MM.1S (cell line): ENCODE measurements at places on chromosomes 16 and 17.

GRCh38 chr17:9941305-9941704 lies 36.2 kb upstream of the RCVRN start:
- no peak for DNase-seq

GRCh38 chr16:146646-147045 lies 5.8 kb upstream of the HBZ start:
- no peak for DNase-seq

- DNase-seq = no peak
Measured at GRCh38 chr17:10088444-10088843, 110.0 kb downstream of the GAS7 start.

DNA sequence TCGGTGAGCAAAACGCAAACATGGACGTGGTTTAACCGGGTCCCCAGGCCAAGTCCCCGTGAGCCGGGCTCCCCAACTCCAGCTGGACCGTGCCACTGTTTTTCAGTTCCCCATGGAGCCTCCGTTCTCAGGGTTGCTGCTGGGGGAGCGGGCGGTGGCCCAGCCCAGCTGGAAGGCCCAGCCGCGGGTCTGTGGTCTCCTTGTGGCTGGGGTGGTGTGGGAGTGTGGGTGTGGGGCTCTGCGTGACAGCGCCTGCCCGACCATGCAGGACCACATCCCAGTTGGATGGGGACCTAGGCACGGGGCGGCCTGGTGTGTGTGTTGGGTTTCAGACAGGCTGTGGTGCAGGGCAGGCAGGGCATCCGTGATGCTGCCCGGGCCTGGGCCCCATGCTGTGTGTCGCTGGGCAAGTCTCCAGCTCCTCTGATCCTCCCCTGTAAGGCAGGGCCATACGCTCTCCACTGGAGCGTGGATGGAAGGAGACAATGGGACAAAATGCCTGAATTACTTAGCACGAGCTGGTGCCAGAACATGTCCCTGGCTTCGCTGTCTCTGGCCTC lies 40.3 kb downstream of the COX4I1 start:
- no peak for DNase-seq

DNA sequence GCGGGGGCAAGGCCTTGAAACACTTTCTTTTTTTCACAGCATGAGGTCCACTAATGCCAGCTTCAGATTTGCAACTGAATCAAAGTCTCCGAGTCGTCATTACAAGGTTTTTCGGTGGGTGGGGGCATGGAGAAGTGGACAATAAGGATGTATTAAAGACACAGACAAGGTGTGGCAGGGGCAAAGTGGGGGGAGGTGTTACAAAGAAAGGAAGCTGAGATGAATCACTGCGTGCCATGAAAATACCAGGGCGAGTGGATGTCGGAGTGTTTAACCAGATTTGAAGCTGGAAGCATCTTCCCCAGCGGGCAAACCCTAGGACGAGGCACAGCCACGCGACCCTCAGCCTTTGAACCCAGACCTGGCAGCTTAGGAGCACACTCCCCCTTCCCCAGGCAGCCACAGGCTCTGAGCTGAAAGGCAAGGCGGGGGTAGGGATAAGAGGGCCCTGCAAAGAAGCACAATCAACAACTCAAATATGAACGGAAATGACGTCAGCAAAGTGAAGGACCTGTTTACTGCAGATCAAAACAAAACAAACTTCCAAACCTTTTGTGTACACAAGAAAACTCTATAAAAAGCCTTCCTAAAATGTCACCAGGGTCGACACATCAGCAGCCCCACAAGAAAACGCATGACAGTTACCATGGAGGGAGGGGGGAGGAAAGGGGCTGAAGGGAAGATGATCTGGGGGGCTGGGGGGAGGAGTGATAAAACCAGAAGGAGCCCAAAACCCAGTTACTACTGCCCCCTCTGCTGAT lies 5.6 kb upstream of the ZFHX3 start:
- DNase-seq = no peak

GRCh38 chr17:81193470-81194224 lies 27.6 kb upstream of the AATK start:
- no peak for DNase-seq

- no peak for DNase-seq
Measured at GRCh38 chr17:71521724-71522123, 599.1 kb upstream of the SOX9 start.

DNA sequence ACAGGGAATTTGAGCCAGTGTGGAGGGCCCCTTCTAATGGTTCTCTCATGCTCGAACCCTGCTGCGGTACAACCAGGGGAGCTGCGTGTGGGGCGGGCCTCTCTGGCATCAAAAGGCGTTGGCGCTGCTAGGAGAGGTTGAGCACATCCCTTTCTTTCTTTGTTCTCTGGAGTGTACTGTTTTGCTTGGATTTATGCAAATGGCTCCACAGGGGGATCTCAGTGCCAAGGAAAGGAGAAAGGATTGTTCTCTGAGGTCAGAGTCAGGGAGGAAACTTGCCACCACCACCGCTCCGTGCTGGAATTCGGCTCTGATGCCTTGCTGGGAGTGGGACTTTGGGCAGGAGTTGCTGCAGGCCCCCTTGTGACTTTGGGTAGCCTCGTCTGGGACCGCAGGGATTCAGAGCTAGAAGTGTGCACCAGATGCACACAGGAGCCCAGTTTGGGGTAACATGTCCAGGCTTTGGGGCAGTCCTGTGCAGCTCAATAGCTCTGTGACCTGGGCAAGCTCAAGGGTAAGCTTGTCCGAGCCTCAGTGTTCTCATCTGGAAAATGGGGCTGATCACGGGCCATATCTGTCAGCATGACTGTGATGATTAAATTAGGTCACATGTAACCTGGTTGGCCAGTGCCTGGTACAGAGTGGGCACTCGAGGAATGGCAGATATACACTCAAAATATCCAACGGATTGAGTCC lies 353.0 kb upstream of the EEF2KMT start:
- no peak for DNase-seq

DNA sequence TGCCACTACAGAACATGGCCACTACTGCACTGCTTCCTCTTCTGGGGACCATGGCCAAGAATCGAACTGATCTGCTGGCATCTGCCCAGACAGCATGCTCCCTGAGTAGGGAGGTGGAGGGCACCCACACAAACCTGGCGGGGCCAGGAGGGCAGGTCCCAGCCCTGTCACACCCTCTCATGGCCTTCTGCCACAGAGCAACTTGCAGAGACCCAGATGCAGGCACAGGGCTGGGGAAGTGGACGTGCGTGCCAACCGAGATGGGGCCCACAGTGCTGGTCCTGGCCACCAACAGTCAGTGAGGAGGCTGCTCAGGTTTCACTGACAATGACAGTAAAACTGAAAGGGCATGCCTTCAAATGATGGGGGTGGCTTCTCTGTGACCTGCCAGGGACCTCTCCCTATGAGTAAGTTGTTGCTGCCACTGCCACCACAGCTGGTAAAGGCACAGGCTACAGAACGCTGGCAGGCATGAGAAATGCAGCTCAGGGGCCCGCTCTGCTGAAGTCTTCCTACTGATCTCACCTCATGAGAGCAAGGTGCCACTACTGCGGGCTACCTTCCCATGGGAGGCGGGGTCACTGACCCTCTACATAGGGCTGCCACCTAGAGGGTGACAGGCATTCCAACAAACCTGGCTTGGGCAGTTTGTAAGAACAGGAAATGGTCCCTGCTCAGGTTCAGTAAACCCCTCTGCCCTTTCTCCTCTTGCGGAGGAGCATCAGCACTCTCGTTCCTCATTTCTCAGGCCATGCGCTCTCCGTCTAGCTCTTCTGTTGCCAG lies 15.5 kb downstream of the HIC1 start:
- DNase-seq = no peak

GRCh38 chr16:75319513-75320411 lies 68.3 kb upstream of the BCAR1 start:
- peak; percentile 53 for DNase-seq

GRCh38 chr16:66188917-66189725 lies 177.4 kb upstream of the CDH5 start:
- no peak for DNase-seq

GRCh38 chr17:81491761-81492160 lies 20.8 kb downstream of the ACTG1 start:
- DNase-seq = no peak

GRCh38 chr16:27756206-27756970 lies 206.4 kb downstream of the KATNIP start:
- DNase-seq = no peak

- DNase-seq = no peak
Measured at GRCh38 chr16:49012961-49013726, 268.5 kb downstream of the CBLN1 start.

GRCh38 chr17:39607057-39607850 lies 466 bp downstream of the NEUROD2 start:
- no peak for DNase-seq
